ENCODE measurements at places on chromosomes 3 and 15.
A peak's percentile ranks its signal among the peaks of the same experiment; 100 is the strongest.

- peak; percentile 91 for DNase-seq
Measured at GRCh38 chr3:188362405-188362831, 208.5 kb downstream of the LPP start.

GRCh38 chr3:47413751-47414150 lies 32.9 kb downstream of the PTPN23 start:
- no peak for DNase-seq

- DNase-seq: no peak
Measured at GRCh38 chr3:179526989-179527391, 35.7 kb upstream of the ACTL6A start.

- no peak for DNase-seq
Measured at GRCh38 chr3:24854748-24855147, 360.1 kb upstream of the THRB start.

- DNase-seq: peak; percentile 96
Measured at GRCh38 chr3:110576960-110577359, 494.7 kb upstream of the NECTIN3 start.

- DNase-seq: no peak
Measured at GRCh38 chr15:91538782-91539181, 314.7 kb upstream of the SLCO3A1 start.

- peak; percentile 52 for DNase-seq
Measured at GRCh38 chr15:43118829-43119228, 13.0 kb upstream of the UBR1 start.

GRCh38 chr3:165185707-165186327 lies 10.4 kb downstream of the SLITRK3 start:
- peak; percentile 25 for DNase-seq

DNA sequence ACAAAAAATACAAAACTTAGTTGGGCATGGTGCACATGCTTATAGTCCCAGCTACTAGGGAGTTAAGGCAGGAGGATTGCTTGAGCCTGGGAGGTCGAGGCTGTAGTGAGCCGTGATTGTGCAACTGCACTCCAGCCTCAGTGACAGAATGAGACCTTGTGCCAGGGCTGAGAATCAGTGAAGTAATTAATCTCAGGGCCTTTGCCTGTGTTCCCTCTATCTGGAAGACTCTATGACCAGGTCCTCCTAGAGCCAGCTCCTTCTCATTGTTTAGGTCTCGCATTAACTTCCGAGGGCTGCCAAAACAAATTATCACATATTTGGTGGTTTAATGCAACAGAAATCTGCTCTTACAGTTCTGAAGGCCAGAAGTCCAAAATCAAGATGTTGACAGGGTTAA lies 41.4 kb upstream of the FLNB start:
- DNase-seq: no peak

GRCh38 chr3:175484666-175485065 lies 625.5 kb downstream of the NAALADL2 start:
- DNase-seq: no peak

- no peak for DNase-seq
Measured at GRCh38 chr3:105277656-105278055, 89.1 kb upstream of the ALCAM start.

DNA sequence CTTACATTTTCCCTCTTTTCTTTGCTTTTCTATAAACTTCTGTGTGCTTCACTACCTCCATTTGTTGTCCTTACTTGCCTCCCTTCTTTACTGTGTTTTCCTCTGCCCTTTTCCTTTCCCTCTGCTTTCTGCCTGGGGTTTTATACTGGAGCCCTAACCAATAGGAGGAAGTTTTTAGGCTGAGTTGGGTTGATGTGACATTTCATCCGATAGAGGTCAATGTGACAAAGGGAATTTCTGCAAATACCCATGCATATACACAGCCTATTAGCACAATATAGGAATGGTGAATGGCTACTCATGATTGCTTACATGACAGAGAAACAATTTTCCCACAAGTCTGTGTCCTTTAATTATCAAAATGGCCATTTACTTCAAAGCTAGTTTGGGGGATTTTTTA lies 153.0 kb upstream of the ARPP21 start:
- no peak for DNase-seq

DNA sequence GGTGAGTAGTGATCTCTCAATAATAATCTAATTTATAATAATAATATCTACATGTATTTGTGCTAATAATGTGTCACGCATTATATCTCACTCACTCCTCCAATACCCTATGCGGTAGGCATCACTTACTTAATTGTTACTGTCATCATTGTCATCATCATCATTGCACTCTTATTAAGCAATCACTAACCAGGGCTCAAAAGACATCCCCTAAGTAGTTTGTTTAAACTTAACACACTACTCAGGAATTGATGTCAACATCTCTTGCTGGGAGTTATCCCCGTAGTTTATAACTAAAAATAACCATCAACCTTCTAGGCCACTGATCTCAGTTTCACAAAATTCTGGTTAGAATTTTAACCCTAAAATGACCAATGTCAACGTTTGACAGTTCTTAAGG lies 56.8 kb upstream of the ICE2 start:
- DNase-seq: no peak

DNA sequence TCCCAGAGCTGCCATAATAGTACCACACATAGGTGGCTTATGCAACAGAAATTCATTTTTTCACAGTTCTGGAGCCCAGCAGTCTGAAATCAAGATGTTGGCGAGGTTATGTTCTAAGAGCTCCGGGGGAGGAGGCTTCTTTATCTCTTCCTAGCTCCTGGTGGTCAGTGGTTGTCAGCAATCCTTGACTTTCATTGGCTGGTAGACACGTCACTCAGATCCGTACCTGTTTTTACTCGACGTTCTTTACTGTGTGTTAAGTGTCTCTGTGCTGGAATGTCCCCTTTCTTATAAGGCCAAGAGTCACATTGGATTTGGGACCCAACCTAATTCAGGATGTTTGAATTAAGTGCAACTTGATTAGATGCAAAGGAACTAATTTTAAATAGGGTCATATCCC lies 218.5 kb upstream of the CNTN3 start:
- DNase-seq: no peak

DNA sequence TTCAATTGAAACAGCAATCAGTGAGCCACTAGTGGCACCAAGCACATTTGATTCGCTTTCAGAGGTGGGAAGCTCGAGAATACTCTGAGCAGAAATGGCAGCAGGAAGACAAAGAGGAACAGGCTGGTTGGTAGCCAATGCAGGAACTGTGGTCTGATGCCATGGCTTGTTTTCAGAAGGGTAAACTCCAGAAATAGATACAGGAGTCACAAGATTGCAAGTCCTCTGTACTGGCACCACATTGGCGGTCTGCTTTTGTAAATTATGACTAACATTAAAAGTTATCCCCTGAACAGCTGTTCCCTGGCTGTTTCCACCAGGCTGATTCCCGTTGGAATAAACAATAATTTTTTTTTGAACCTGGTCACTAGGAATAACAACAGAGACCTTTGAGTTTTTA lies 35.5 kb downstream of the USF3 start:
- no peak for DNase-seq

- no peak for DNase-seq
Measured at GRCh38 chr3:32975891-32976595, 24.6 kb downstream of the CCR4 start.

All from RCC 7860 (cell line).